ENCODE measurements at places on chromosomes 5 and 9. TPM values are rescaled to one million over a fixed set of nuclear protein-coding genes. Genes with fewer than 3 reads are reported as not detected.

RLN2 gene
- 0.49 TPM for total RNA-seq

GFI1B gene
- total RNA-seq = 1.0 TPM

IFNB1 gene
- not detected for total RNA-seq

DNA sequence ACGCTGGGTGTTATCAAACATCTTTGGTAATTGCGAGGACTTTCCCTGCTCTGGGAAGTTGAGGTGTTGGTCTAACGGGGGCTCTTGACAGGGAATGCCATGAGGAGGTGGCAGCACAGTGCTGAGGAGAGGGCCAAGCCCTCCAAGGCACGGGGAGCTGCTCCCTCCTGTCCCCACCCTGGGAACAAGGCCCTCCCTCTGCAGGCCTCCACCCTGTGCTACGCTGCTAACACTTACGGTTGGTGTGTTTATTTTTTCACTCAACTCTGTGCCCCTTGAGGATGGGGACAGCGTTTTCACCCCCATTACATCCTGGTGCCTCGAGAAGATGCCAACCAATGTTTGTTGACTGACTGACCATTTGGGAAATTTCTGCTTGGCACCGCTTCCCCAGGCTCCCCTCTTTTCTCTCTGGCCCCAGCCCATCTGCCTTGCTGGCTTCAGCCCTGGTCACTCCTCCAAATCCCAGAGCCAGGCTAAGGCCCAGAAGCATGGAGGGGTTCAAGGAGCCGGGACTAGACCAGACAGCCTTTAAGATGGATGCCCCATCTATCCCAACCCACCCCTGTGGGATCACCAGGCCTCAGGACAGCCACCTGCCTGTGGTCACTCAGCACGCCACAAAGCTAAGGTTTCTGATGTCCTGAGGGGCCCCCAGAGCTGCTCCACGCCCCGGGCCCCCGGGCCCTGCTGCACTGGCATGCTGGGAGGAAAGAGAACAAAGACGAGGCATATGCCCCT is 125.7 kb downstream of the BARX1 start:
- no peak overlapping the region for H3K27ac ChIP-seq
- H3K4me3 ChIP-seq = no peak overlapping the region
- peaks cover 16% of the 10 kb centered on the region for H3K4me1 ChIP-seq
- no peak for DNase-seq

GRCh38 chr5:172007175-172008110 is 1.0 kb upstream of the FBXW11 start:
- DNase-seq = no peak
- H3K36me3 ChIP-seq = no peaks in the 10 kb centered on the region
- H3K4me3 ChIP-seq = peak overlapping the region; percentile 57

DNA sequence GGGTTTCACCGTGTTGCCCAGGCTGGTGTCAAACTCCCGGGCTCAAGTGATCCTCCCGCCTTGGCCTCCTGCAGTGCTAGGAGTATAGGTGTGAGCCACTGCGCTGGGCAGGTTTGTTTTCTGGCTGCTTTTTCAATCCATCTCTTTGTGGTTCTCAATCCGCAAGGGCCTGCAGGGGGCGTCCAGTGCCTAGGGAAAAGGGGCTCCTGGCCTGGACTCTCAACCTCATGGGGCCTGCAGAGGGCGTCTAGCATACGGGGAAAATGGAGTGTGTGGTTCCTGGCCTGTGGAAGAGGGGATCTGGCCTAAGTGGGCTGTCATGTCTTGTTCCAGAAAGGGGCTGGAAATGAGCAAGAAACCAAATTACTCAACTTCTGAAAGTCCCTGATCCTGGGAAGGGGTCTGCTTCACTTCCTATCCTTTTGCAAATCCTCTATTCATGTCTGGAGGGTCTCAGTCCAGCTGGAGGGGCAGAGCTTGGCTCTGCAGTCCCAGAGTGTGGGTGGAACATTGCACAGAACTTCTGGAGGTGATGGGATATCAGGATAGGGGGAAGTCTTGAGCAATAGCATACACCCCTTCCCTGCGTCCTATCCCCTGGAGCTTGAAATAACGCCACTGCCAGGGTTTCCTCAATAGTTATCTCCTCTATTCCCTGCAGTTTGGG is 12.7 kb upstream of the CCL27 start:
- no peak overlapping the region for H3K27ac ChIP-seq
- H3K4me1 ChIP-seq = no peaks in the 10 kb centered on the region
- peak; percentile 75 for DNase-seq
- no peak overlapping the region for H3K4me3 ChIP-seq

- H3K27ac ChIP-seq = no peak overlapping the region
- no peaks in the 10 kb centered on the region for H3K27me3 ChIP-seq
- H3K4me1 ChIP-seq = peaks cover 10% of the 10 kb centered on the region
- no peaks in the 10 kb centered on the region for H3K36me3 ChIP-seq
These were observed 10.9 kb upstream of the LAMC3 start for GRCh38 chr9:130997925-130998596.

- H3K4me1 ChIP-seq = no peaks in the 10 kb centered on the region
- H3K27ac ChIP-seq = no peak overlapping the region
- DNase-seq = no peak
- no peak overlapping the region for H3K4me3 ChIP-seq
These were observed 150.2 kb upstream of the PAPPA start for GRCh38 chr9:116003397-116003796.

DNA sequence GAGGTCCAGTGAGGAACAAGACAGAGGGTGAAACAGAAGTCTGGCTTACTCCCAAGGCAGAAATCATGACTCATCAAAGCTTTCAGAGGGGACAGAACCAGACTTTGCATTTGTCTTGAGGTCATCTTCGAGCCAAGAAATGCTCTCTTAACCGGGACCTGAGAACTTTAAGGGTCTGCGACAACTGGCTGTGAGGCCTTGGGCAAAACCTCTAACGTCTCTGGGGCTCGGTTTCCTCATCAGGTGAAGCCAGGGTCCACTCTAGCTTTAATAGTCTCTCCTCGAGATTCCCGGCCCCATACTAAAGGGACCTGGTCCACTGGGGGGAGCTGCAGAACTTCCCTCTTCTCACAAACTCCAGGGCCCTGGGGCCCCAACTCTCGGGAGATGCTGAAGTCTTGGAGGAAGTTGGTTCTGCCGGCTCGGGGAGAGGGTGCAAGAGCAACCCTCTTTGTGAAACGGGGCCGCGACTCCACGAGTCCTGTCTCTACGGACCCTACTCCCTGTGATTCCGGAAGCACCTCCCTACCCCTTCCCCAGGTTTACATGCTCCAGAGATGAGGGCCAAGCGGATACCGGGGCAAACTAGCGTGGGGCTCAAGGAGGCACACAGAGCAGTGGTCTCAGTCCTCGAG is 2.6 kb downstream of the GLIS3 start:
- peaks cover 3% of the 10 kb centered on the region for H3K4me1 ChIP-seq
- no peaks in the 10 kb centered on the region for H3K36me3 ChIP-seq
- no peaks in the 10 kb centered on the region for H3K27me3 ChIP-seq

DNA sequence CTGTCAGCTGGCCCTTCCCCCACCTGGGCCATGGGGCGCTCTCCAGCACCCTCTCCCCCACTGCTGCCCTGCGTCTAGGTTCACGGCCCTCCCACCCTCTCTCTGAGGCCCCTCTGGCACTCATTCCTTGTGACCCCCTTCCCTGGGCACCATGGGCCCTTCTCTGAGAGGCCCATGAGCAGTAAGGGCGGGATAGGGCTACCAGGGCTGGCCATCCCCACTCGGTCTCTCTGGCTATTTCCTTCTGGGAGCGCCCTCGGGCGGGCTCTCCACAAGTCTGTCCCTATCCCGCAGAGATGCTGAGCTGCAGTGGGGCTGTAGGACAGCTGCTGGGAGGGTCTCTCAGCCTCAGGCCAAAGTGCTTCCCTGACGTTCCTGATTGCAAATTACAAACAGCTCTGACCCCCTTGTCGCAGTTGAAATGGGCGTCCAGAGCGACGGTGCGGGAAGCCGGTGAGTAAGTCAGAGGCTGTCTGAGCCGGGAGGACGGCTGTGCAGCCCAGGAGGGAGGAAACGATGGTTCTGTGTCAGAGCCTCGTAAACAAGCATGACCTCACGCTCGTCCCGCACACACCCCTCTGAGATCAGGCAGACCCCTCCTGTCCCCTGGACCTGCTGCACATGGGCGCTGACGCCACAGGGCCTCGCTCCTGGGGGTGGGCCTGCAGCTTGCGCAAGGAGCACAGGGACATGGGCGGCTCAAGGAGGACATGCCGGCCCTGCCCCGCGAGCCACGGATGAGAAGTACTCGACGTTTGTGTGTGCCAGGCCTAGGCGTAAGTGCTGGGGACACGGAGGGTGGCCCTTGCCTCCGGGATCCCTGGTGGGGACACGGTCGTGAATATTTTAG is 36.3 kb upstream of the GFPT2 start:
- no peak for DNase-seq
- no peak overlapping the region for H3K27ac ChIP-seq
- no peaks in the 10 kb centered on the region for H3K27me3 ChIP-seq
- no peak overlapping the region for H3K4me3 ChIP-seq
- H3K4me1 ChIP-seq = no peaks in the 10 kb centered on the region

DNA sequence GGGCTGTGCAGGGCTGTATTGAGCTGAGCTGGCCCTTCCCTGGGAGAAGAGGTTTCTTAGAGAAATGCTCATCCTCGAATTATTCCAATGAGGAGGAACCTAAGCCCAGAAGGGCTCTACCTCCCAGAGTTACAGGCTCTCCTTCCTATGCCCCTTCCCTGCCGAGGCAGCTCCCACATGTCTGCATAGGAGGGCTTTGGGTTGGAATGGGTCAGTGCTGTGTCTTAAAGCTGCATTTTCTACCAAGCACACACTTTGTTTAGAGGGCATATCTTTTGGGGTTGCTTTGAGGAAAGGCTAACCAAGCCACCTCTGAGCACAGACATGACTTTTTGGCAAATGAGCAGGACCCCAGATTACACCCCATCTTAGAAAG is 9.1 kb downstream of the NEK6 start:
- no peaks in the 10 kb centered on the region for H3K36me3 ChIP-seq
- no peaks in the 10 kb centered on the region for H3K27me3 ChIP-seq
- H3K27ac ChIP-seq = no peak overlapping the region
- no peak for DNase-seq

- H3K4me3 ChIP-seq = no peak overlapping the region
- no peaks in the 10 kb centered on the region for H3K27me3 ChIP-seq
- no peak overlapping the region for H3K27ac ChIP-seq
- no peaks in the 10 kb centered on the region for H3K36me3 ChIP-seq
- H3K4me1 ChIP-seq = no peaks in the 10 kb centered on the region
- DNase-seq = no peak
These were observed 61.6 kb upstream of the MAP1B start for GRCh38 chr5:72045692-72046091.

- H3K27me3 ChIP-seq = no peaks in the 10 kb centered on the region
- H3K27ac ChIP-seq = no peak overlapping the region
- H3K36me3 ChIP-seq = no peaks in the 10 kb centered on the region
- no peak overlapping the region for H3K4me3 ChIP-seq
- no peaks in the 10 kb centered on the region for H3K4me1 ChIP-seq
These were observed 115.3 kb upstream of the CDKN2B start for GRCh38 chr9:22124263-22125011.

DNA sequence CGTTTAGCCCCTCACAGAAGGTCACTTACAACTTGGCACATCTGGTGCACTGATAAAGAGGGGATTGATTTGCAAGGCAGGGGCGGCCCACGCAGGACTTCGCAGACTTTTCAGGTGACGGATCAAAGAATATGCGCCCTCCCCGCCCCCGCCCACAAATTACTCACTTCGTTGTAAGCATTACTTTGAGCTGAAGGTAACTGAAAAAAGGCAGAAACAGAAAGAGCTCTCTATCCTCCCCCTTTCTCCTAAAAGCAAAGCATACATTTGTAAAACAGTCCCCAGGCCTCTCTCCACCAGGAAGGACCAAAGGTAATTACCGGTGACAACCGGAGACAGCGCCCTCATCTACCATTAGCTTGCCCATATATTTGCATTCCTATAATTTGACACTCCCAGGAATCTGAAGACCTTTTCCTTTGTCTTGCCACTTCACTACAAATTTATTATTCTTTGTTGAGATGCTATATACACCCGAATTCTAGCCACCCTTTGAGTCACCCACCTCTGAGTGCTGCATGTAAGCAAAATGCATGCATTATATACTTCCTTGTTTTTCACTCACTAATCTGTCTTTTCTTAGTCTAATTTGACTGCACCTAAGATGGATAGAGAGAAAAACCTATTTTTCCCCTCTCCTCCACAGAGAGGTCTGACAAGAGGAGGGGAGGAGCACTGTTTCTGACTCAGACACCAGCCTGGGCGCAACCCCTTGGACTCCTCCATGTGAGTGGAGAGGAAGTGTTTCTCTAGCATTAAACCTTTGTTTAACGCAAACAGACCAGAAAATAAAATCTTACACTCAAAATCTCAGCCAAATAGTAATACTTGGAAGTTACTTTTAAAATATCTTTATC is 74.7 kb upstream of the SPIN1 start:
- no peak overlapping the region for H3K27ac ChIP-seq
- no peaks in the 10 kb centered on the region for H3K36me3 ChIP-seq
- no peak for DNase-seq

GRCh38 chr5:169286572-169287300 is 14.2 kb downstream of the SLIT3 start:
- no peak for DNase-seq
- H3K4me3 ChIP-seq = no peak overlapping the region
- H3K36me3 ChIP-seq = no peaks in the 10 kb centered on the region
- peaks cover 2% of the 10 kb centered on the region for H3K4me1 ChIP-seq
- H3K27me3 ChIP-seq = no peaks in the 10 kb centered on the region

DNA sequence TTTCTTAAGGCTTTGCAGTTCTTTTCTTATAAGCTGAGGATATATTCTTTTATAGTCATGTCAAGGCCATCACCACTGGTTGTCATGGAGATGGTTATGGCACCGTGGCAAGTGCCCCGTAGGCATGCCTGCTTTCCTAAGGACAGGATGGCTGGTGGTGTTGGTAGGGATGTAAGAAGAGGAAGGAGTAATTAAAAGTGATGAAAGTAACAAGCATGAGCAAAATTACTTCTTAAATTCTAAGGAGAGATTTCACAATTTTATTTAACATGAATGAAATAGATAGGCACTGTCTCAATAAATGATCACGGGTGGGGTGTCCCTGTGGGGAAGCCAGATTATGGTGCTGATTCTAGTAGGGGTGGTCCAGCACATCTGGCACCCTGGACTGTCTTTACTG is 290.2 kb upstream of the KLF4 start:
- no peak overlapping the region for H3K4me3 ChIP-seq
- DNase-seq = no peak
- no peak overlapping the region for H3K27ac ChIP-seq
- no peaks in the 10 kb centered on the region for H3K36me3 ChIP-seq
- no peaks in the 10 kb centered on the region for H3K4me1 ChIP-seq

DNA sequence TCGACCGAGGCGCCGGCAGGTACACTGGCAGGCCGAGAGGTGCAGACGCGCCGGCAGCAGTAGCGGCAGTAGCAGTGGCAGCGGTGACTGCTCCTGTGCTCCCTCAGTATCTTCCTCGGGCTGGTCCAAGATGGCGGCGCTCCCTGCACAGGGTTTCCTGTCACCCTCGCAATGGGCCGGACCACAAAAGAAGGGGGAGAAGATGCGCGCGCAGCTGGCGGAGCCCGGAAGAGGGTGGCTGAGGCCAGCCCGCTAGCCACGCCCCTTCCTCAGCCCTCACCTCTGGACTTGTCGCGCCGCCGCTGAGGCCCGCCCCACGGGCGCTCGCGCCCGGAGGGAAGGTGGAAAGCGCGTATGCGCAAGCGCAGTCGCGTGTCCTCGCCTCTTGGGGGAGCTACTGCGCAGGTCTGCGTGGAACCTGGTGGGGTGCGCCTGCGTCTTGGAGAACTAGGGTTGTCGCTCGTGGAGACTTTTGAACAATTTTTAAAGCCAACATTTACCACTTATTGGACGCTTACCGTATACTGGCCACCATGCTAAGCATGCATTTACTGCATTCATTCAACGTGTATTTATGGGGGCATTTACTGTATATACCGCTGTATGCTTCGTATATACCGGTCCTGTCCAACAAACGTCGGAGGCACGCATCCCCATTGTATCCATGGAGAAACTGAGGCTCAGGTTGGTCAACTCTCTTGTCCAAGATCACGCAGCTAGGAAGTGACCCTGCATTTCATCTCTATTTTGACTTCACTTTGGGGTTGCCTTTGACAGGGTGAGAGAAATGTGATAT is at the start of gene RAB14:
Gene RAB14 (minus strand): TSS at position 132 of the 796 bp plus-strand sequence. CDS start 8,457 bp downstream, outside the sequence.
- no peaks in the 10 kb centered on the region for H3K36me3 ChIP-seq
- no peaks in the 10 kb centered on the region for H3K27me3 ChIP-seq
- H3K4me1 ChIP-seq = peaks cover 41% of the 10 kb centered on the region
- peak within 1 kb of the TSS; percentile 85 for H3K27ac ChIP-seq
